ENCODE measurements at places on chromosomes 11 and 22.
A peak's percentile ranks its signal among the peaks of the same experiment; 100 is the strongest.

DNA sequence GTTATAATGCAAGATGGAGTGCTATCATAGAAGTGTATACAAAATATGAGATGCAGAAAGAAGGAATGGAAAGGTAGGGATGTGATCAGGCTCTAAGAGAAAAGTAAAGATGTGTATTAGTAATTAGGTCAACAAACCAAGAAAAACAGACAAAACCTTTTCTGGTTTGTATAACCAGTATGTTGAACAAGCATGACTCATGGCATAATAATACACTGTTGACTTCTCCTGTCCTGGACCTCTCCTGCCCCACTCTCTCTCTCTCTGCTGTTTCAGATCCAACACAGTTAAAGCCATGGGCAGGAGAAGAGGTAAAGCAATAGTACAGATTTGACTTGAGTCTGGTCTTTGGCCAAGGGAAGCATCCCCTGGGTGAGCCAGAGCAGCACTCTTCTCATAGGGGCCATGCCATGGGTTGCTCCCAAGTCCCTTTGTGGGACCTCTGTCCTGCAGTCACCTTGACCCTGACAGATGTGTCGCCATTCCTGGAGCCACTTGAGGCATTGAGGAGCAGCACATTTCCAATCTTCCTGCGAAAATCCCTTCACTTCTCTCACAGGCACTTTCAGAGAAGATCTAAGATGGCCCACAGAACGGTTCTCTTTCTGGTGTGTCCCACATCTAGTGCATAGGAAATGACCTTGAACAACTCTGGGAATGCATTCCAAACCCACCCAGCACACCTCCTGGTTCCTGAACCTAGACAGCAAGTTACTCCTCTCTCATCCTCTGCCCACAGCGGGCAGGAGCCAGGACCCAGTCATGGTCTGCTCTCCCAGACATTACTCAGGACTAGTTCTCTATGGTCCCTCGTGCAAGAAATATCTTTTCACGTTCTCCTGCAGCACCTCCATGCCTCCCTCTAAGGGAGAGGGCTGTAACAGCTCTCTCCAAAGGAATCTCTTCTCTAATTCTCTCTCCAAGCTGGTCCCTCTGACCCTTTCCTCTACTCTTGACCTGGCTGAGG lies 58.2 kb upstream of the PRSS23 start:
- DNase-seq: no peak

GRCh38 chr11:9664276-9665171 lies 647 bp downstream of the SWAP70 start:
- DNase-seq: no peak

- no peak for DNase-seq
Measured at GRCh38 chr11:78060533-78060932, 3.1 kb upstream of the THRSP start.

- no peak for DNase-seq
Measured at GRCh38 chr11:680970-681369, 14.1 kb downstream of the DEAF1 start.

DNA sequence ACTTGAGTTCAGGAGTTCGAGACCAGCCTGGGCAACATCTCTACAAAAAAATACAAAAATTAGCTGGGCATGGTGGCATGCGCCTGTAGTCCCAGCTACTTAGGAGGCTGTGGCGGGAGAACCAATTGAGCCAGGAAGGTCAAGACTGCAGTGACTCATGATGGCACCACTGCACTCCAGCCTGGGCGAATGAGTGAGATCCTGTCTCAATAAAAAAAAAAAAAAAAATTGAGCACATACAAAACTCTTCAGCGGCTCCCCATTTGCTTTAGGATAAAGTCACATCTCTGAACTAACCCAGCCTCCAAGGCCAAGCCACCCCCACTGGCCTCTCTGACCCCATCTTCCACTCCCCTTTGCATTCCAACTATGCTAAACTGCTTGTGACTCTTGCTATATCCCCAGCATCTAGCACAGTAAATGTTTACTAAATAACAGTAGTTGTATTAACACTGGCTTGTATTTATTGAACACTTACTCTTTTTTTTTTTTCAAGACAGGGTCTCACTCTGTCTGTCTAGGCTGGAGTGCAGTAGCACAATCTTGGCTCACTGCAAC lies 28.9 kb downstream of the CREB3L1 start:
- DNase-seq: no peak

DNA sequence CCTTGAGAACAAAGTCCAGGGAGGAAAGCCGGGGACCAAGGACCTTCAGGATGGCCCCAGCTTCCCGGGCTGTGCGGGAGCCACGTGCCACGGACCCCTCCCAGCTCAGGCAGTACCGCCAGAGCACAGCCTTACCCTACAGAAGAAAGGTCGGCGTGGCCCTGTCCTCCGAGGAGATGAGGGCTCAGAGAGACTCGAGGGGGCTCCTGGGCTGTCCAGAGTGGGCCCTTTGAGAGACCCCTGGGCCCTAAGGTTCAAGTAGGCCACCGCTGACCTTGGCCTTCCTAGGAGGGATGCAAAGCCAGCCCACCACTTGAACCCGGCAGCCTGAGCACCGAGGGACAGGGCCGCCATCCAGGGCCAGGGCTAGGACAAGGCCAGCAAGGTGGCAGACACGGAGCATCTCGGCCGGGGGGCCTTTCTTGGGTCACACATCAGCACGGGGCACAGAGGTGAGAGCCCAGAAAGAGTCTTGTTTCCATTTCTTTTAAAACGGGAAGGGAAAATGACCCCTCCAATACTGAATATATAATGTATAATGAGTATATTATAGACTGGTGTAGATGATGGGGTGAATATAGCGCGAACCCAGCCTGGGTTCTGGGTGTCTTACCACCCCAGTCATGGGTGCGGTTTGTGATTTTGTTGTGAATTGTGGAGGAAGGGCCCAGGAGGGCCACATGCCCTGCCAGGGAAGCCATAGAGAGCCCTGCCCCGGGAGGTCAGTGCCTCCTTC lies 34.4 kb upstream of the PPARA start:
- DNase-seq: no peak

- DNase-seq: no peak
Measured at GRCh38 chr11:59144096-59144495, 1.4 kb downstream of the FAM111A start.

DNA sequence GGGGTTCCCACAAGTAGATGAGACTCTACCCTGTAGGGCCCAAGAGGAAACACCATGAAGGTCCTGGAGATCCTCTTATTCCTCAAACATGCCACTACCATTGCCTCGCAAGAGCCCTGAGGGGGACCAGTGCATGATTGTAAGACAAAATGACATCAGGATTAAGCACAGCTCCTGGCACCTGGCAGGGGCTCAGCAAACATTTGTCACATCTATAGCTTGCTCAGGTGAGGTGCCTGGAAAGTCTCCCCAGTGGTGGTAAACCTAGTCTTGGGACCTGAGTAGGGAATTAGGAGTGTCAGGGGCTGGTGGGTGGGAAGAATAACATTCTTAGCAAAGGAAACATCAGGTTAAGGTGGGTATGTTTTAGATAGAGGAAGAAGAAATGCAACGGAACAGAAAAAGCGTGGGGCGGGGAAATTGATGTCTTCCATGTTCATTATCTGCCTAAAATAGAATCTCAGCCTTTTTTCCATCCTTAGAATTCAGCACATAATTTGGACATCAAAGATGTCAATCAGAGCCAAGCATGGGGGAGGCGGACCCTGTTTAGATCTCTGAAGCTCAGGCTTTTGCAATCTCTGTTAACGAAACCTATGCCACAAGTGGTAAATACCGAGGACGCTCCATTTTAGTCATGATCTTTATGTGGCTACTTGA lies 924 bp downstream of the YPEL1 start:
- peak; percentile 12 for DNase-seq

- DNase-seq: no peak
Measured at GRCh38 chr11:33618956-33619355, 81.7 kb downstream of the C11orf91 start.

DNA sequence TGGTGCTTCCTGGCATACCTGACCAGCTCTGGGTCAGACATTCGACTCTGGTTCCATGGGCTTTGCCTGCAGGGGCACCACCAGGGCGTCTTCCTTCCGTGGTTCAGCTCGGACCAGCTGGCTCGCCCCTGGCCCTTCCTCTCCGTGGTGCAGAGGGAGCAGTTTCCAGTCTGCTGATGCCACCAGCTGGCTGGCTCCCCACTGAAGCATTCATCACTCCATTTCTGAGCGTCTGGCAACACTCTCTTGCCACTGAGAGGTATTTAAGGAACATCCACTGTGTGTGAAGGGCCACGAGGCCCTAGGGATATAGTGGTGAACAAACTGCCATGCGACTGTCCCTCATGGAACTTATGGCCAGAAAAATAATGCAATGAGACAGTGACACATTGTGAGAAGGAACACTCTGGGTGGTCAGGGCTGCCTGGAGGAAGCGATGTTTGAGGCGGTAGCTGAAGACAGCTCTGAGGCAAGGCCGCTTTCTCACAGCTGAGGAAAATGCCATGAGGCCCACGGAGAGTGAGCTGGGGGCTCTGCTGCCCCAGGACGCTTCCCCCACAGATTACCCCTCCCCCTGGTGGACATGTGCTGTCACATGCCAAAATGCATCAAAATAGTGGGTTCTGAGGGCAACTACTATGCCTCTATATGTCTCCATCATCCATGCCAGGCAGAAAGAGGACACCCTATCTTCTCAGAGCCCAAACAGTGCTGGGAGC lies 44.9 kb upstream of the ARFGAP3 start:
- DNase-seq: no peak

GRCh38 chr11:91187314-91187713 lies 964.5 kb upstream of the CHORDC1 start:
- DNase-seq: no peak

- DNase-seq: no peak
Measured at GRCh38 chr22:36027935-36028645, 534 bp downstream of the RBFOX2 start.

GRCh38 chr22:17787716-17788330 lies 13.6 kb upstream of the BID start:
- DNase-seq: no peak

DNA sequence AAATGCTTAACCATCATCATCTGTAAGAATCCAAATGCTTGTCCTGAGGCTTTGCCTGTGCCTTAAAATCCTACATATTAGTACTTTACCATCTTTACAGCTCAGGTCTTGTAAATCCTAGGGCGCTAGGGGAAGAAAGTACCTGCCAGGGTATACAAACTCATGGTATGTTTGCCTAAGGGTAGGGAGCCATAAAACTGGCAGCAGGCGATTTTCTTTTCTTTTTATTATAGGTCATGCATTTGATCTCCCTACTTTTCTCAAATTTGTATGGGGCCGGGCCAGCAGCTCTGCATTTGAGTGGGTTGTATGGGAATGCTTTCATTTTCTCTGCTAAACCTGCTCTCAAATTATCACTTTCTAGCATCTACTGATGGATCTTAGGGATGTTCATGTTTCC lies 24.0 kb upstream of the ZBED5 start:
- no peak for DNase-seq

DNA sequence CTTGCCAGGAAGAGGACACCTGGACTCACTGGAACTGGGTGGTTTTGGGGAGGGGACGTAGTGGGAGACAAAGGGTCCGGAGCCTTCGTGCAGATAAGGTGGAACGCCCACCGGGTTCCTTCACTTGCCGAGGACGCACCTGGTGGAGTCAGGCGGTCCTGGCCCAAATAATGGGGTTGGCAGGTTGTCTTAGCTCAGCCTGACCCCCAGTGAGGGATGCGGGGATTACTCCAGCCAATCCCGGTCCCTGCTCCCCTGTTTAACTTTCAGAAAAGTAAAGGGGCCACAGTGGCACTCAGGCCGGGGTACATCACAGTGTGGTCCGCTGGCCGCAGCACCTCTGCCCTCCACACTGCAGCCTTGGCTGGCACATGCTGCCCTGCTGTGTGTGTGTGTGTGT lies 18.0 kb downstream of the A4GALT start:
- no peak for DNase-seq

- DNase-seq: no peak
Measured at GRCh38 chr11:12388173-12388572, 10.8 kb downstream of the PARVA start.

DNA sequence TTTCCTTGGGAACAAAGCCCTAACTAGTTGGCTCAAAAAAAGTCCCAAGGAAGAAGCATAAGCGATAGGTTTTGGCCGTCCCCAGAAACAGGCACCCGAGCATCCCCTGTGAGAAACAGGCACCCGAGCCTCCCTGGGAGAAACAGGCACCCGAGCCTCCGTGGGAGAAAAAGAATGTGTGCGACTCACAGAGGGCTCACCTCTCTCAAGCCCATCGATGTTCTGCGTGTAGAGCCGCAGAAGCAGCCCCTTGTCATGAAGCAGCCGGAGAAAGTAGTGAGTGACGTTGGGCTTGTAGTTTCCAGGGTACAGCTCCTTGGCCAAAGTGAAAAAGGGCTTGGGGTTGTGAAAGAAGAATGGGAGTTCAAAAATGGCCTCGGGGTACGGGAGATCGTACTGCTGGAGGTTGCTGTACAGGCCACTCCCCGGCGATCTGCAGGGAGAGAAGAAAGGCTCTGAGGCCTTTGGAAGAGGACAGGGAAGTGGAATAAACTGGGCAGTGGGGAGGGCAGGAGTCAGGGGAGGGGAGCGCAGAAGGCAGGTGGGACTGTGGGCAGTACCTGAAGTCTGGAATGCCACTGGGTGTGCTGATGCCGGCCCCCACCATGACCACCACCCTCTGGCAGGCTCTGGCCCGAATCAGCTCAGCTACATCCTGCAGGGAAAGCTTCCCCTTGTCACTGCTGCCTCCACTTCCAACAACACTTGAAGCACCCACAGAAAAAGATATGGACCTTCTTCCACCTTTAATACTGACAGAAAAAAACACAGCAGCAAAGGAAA lies 3.2 kb downstream of the SIRT3 start:
- no peak for DNase-seq

DNA sequence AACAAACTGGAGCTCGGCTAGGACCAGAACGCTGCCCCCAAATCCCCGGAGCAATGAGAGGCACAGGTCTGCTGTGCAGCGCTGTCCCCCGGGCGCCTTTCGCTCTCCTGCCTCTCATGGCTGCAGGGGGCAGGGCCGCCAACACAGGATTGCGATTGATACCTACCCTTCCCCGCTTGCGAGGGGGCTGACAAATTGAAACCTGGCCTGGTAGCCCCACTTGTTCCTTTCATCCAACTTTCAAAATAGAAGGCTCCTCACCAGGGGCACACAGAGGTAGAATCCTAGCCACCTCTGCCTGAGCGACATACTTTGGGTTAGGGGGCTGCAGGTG lies 642 bp upstream of the CASTOR1 start:
- no peak for DNase-seq

DNA sequence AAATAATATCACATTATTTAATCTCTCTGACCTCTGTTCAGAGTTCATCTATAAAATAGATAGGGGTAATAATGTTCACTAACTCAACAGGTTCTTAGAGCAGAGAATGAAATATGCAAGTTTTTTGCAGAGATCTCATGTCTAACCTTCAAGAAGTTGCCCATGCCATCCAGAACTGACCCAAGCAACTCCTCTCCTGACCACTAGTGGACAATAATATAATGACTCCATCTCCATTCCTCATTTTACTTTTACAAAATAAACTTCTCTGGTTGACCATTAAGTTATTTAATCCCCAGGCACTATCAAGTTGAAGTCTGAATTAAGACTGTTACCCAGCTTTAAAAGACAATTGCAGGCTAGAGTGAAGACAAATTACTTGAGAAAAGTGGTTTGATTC lies 382.6 kb downstream of the KCNA4 start:
- no peak for DNase-seq

- DNase-seq: no peak
Measured at GRCh38 chr11:126700768-126701519, 299.6 kb downstream of the KIRREL3 start.
